Colonic mucosa (tissue), 4 donors: ENCODE measurements at places on chromosomes 2 and 18. TPM values are rescaled to one million over a fixed set of nuclear protein-coding genes. Genes with fewer than 3 reads are reported as not detected.

GRCh38 chr18:65651192-65651591, 99.6 kb upstream of the CDH7 start:
- no peaks in the 10 kb centered on the region for H3K36me3 ChIP-seq
- no peaks in the 10 kb centered on the region for H3K4me1 ChIP-seq

CFAP65 gene
- 1.6 TPM for total RNA-seq

- no peak overlapping the region for H3K27ac ChIP-seq
- no peak overlapping the region for H3K4me3 ChIP-seq
- no peaks in the 10 kb centered on the region for H3K4me1 ChIP-seq
- no peaks in the 10 kb centered on the region for H3K27me3 ChIP-seq
Observed at GRCh38 chr18:42082415-42083234, 127.6 kb downstream of the PIK3C3 start.

DNA sequence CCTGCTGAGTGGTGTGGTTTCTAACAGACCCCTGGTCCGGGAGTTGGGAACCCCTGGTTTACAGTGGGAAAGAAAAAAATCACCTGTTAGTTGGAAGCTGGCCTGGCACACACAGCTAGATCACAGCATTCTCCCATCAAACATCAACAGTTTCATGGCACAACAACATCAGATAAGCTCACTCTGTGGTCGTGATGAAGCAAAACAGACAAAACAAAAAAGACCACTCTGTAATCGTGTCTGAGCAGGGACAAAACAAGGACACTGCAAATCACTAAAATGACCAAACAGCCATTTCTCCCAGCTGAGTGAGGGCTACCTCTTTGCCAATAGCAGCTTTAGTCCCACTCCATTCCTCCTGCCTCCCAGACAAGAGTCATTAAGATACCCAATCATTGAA, 9.0 kb upstream of the IMPACT start:
- H3K4me3 ChIP-seq: no peak overlapping the region
- no peaks in the 10 kb centered on the region for H3K36me3 ChIP-seq

- H3K4me1 ChIP-seq: no peaks in the 10 kb centered on the region
- no peak overlapping the region for H3K27ac ChIP-seq
- H3K27me3 ChIP-seq: no peaks in the 10 kb centered on the region
Observed at GRCh38 chr2:151292141-151292540, 2.7 kb upstream of the NMI start.

DNA sequence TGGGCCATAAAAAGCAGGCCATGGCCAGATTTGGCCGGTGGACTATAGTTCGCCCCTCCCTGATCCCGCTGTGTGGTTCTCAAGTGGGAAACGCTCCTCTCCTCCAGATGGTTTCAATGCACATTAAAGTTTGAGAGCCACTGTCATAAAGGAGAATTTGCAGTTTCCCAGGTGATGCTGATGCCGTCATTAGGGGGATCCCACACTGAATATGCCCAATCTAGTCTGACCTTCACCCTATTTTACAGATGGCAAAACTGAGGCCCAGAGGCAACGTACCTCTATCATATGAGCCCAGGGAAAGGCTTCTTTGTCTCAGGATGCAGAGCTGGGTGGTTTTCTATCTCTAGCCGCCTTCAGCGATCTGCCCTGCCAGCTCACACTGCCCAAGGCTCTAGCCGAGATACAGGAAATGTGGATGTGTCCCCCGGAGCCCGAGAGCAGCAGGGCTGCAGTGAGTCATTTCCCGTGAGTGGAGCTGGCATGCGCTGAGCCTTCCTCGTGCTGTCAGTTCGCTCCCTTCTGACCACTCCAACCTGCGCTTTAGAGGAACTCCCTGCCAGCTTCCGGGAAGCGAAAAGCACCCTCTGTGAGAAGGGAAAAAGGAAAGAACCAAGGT, 116.2 kb downstream of the SMAD7 start:
- no peaks in the 10 kb centered on the region for H3K4me1 ChIP-seq
- DNase-seq: peak; percentile 59
- no peaks in the 10 kb centered on the region for H3K27me3 ChIP-seq
- H3K4me3 ChIP-seq: no peak overlapping the region
- no peaks in the 10 kb centered on the region for H3K36me3 ChIP-seq

ADD2 gene
- total RNA-seq: 0.79 TPM

- no peaks in the 10 kb centered on the region for H3K4me1 ChIP-seq
- H3K27me3 ChIP-seq: no peaks in the 10 kb centered on the region
- H3K27ac ChIP-seq: no peak overlapping the region
- no peaks in the 10 kb centered on the region for H3K36me3 ChIP-seq
Observed at GRCh38 chr18:64164883-64165282, 16.0 kb upstream of the LINC00305 start.

- no peaks in the 10 kb centered on the region for H3K36me3 ChIP-seq
- H3K27me3 ChIP-seq: no peaks in the 10 kb centered on the region
- no peaks in the 10 kb centered on the region for H3K4me1 ChIP-seq
- DNase-seq: no peak
Observed at GRCh38 chr2:216391401-216391800, 19.1 kb upstream of the MARCHF4 start.

DNA sequence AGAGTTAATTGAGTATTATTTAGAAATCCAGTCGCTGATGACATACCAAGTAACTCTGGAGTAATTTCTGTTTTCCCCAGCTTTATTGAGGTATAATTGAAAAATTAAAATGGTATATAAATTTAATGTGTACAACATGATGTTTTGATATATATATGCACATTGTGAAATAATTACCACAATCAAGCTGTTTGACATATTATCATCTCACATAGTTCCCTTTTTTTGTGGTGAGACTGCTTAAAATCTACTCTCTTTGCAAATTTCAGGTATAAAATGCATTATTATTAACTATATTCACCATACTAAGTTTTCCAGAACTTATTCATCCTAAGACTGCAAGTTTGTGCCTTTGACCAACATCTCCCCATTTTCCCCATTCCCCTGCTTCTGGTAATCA, 25.0 kb upstream of the SPAG16 start:
- H3K4me3 ChIP-seq: no peak overlapping the region
- no peak for DNase-seq
- no peak overlapping the region for H3K27ac ChIP-seq
- no peaks in the 10 kb centered on the region for H3K36me3 ChIP-seq
- no peaks in the 10 kb centered on the region for H3K27me3 ChIP-seq
- H3K4me1 ChIP-seq: no peaks in the 10 kb centered on the region

- no peak overlapping the region for H3K4me3 ChIP-seq
- H3K27me3 ChIP-seq: no peaks in the 10 kb centered on the region
- H3K4me1 ChIP-seq: no peaks in the 10 kb centered on the region
- H3K36me3 ChIP-seq: no peaks in the 10 kb centered on the region
- H3K27ac ChIP-seq: no peak overlapping the region
- no peak for DNase-seq
Observed at GRCh38 chr2:31244101-31244500, 10.1 kb downstream of the EHD3 start.
